ENCODE measurements at places on chromosomes 5 and 9.

DNA sequence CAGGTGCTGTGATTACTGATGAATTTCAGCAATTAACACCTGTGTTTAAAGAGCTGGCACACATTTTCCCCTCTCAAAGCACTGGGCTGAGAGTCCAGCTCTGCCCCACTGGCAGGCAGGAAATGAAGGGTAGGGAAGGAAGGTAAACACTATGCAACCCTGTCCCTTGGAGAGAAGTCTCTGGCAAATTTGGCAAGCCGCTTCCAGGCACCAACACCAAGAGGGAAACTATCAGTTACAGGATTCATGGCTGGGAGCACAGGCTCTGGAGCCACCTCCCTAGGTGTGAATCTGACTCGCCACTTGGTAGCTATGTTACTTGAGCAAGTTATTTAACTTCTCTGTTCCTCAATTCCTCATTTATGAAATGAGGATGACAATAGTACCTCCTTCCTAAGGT is 3.3 kb downstream of the ANKS6 start:
- no peak for DNase-seq

DNA sequence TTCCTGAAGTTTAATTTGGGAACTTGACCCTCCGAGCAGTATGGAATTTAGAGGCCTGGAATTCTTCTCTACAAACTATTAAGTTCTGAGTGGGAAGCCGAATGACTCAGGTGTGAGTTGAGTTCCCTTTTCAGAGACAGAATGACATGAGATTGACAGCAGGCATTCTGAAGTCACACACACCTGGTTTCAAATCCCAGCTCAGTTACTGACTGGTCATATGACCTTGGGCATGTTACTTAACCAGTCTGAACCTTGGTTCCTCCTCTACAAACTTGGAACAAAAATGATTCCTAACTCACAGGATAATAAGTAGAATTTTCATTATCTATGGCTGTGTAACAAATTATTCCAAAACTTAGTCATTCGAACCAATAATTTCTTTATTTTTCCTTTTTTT is 45.5 kb upstream of the GPBP1 start:
- DNase-seq, result no peak

DNA sequence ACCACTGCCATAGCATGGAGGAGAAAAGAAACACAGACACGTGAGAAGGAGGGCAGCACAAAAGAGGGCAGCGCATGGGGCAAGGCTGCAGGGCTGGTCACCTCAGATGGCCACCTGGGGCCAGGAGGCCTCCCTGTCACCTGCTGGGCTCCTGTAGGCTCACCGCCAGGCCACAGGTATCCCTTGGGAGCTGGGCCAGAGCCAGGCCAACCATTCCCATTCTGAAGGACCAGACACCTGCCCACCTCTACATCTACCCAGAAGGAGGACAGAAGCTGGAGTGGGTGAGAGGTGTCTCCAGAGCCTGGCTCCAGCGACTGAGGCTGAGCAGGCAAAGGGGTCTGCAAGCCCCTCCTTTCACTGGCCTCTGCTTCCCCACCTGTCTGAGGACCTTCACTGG is 103.1 kb downstream of the PAX5 start:
- DNase-seq, result no peak

GRCh38 chr5:132971483-132972435 is 8.3 kb upstream of the AFF4 start:
- no peak for DNase-seq

- DNase-seq, result no peak
Observed at GRCh38 chr9:104748359-104749031, 1.0 kb downstream of the NIPSNAP3A start.
